Fibroblast of the aortic adventitia (primary cell): ENCODE measurements at places on chromosomes 2 and 18.

DNA sequence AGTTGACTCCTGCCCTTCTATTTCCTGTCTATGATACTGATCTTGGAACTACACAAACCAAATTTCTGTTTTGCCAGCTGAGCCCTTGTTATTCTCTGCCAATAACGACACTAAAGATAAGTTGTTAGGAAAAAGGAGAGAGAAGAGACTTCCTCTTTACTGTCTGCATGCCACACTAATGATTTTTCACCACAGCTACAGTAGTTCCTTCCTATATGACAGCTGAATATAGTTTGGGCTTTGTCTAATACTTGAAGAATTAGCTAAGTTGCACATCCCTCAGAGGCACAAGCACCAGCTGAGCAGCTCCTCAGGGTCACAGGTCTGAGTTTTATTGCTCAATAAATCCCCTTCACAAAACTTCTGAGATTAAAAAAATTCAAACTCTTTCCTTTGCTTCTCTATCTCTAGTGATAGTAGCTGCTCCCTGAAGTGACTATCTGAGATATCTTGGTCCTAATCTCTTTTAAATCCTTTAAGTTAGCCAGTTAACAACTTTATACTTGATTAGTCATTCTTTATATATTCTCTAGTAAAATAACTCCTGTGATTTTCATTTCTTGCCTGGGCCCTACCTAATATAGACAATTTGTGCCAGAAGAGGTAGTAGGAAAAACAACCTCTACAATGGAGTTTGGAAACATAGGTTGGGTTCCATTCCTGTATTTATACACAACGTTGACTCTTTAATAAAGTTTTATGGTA is 253.0 kb upstream of the CNTNAP5 start:
- DNase-seq = no peak

DNA sequence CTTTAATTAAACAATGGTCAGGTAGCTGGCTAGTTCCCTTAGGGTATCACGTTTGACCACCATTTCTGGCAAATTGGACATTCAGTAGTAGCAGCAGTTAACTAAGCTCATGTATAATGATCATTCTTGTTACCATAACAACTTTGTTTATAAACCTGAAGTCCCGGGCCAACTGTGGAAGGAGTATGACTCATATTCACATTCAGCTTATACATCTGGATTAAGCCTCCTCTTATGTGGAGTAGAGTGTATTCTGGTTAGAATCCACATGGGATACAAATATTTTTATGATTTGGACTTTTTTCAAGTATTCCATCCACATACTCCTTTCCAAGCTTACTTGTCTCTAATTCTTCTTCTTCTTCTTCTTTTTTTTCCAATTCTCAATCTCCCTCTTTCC is 70.3 kb upstream of the ZSWIM2 start:
- peak; percentile 64 for DNase-seq

GRCh38 chr2:73982140-73982617 is 2.5 kb upstream of the TET3 start:
- DNase-seq = peak; percentile 88

- DNase-seq = no peak
These were observed 549 bp upstream of the PSMD14 start for GRCh38 chr2:161307676-161308075.

GRCh38 chr2:215530191-215530968 is 94.5 kb upstream of the FN1 start:
- no peak for DNase-seq

GRCh38 chr2:201176081-201176481 is 6.9 kb upstream of the CASP10 start:
- no peak for DNase-seq

DNA sequence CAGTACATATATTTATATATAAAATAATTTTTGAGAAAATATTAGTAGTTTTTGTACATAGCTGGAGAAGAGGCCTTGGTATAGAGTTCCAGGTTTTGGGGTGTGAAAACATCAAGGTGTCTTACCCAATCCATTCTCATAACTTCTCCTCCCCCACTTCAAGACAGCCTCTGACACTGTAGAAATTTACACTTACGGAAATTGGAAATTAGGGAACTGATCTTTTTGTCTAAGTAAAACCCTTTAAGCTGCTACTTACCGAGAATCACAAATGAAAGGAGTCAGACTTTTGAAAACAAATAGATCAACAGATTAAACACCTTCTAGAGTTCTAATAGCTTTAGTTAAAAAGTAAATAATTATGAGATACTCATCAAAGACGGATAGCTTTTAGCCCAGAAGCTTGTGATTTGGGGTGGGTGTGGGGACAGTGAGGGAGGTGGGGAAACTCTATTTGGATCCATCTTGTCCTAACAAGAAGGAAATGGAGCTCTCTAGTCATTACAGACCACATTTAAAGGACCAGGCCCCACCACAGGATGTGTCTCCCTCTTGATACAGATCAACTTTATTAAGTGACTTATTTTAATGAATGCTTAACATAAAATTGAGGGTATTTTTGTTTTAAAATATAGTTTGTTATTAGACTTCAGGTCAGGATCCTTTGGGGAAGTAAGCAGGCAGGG is 11.1 kb upstream of the FBXO11 start:
- no peak for DNase-seq

GRCh38 chr2:154447727-154448418 is 250.6 kb upstream of the KCNJ3 start:
- no peak for DNase-seq

- DNase-seq = no peak
These were observed 133.4 kb upstream of the NABP1 start for GRCh38 chr2:191544461-191545062.

- DNase-seq = no peak
These were observed 17.5 kb upstream of the LONRF2 start for GRCh38 chr2:100339823-100340222.

- peak; percentile 56 for DNase-seq
These were observed 63.0 kb upstream of the MSH2 start for GRCh38 chr2:47339745-47340541.

DNA sequence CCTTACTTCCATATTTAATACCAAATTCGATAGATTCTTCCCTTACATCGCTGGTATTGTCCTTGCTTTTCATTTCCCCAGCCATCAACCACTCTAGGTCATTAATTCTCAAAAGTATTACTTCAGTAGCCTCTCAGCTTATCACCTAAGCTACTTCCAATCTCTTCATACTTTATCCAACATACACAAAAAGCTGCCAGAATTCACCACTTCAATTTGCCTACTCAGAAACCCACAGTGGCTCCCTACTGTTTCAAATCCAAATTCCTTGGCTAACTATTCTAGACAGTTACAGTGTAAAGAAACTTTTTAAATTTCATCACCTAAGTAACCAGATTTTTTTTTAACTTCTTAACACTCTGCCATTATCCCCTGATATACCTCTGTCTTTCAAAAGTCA is 4.7 kb downstream of the SLC25A12 start:
- no peak for DNase-seq

DNA sequence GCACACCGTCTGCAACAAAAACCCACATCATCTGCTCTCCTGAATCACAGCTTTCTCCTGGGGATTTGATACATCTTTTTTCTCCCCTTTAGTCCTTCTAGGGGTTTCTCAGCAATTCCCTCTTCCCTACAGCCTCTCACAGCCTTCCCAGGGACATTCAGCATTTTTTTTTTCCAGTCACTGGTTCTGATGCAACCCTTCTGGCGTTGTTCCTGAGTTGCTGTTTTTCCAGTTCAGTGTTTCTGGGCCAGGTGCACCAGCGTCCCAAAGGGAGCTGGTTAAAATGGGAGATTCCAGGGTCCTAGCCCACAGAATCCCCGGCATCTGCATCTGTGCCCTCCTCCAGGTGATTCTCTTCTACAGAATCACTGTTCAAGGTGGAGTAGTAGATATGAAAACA is 36.1 kb downstream of the ADCY3 start:
- peak; percentile 83 for DNase-seq

- DNase-seq = no peak
These were observed 28.9 kb downstream of the PRKRA start for GRCh38 chr2:178422097-178422496.

DNA sequence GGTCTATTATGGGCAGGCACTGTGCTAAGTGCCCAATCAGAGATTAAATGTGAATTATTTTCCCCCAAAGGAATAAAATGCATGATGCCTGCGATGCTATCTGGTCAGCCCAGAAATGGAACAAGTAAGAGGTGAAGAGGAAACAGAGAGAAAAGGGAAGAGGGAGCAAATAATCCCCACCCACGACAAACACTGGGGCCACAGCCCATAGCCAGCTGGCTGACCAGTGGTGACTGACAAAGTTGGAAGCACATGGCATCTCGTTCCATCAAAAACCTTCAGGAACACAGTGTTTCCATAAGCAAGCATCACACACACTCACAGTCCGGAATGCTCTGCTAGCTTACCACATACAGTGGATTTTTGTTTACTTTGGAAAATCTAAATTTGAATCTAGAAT is 21.1 kb upstream of the COX7A2L start:
- DNase-seq = no peak

GRCh38 chr2:28927469-28927868 is 33.0 kb downstream of the WDR43 start:
- DNase-seq = no peak

- no peak for DNase-seq
These were observed 35.0 kb upstream of the DOK6 start for GRCh38 chr18:69365658-69366057.

DNA sequence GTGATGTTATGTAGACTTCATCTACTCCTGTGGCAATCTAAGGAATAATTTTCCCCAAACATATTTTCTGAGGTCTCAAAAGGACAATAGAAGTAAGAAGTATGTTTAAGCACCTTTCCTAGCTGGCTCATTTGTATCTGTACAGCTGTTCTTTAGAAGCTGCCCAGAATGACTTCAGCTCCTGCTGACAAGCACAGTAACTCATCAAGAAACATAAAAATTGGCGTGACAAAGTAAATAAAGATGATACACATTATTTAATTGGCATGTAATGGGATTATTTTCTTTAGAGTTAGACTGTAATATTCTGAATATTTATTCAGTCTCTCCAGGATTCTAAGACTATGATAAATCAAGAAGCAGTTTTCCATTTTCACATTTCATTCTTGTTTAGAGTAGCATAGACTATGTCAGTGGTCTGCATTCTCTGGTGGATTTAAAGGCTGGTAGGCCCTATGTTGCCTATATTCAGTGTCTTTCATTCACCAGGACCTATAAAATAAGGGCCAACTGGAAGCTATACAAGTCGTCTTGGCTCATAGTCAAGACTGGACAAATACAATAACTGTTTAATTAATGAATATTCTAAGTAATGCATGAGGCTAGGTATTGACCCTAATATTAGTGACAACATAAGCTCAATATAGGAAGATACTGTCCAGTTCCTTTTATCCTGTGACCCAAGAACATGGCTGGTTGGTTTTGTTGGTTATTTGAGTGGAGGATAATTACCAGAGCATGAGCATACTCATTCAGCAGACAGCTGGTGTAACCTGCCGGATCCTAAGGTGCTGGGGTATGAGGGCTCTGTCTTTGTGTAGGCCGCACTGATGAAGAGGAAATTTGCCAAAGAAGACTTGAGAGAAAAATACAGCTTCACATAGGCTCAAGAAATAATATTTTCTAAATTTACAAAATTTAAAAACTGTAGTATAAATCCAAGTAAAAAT is 107.0 kb downstream of the PDE1A start:
- DNase-seq = peak; percentile 7

DNA sequence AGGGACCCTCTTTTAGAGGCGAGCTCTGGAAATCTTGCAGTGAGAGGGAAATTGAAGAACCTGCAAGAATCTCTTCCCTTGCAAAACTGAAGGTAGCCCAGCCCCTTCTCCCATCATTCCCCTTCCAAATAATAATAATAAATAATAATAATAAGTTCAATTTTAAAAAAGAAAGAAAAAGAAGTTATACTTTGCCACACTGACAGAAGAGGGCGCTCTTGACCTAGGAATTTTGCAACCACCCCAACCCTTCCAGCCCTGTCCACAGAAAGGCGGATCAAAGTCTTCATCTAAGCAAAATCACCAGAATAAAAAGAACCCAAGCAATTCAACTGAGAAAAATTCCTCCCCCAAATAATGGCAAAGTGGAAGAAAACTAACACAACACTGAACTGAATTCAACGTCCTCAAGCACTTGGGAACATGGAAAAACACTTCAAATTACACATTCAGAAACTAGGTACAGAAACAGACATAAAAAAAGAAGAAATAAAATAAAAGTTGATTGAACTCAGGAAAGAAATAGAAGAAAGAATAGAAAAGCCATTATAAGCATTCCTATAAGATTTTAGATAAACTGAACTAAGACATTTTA is 98.9 kb upstream of the GLS start:
- peak; percentile 88 for DNase-seq

GRCh38 chr2:127590386-127591190 is 55.1 kb downstream of the MYO7B start:
- no peak for DNase-seq

DNA sequence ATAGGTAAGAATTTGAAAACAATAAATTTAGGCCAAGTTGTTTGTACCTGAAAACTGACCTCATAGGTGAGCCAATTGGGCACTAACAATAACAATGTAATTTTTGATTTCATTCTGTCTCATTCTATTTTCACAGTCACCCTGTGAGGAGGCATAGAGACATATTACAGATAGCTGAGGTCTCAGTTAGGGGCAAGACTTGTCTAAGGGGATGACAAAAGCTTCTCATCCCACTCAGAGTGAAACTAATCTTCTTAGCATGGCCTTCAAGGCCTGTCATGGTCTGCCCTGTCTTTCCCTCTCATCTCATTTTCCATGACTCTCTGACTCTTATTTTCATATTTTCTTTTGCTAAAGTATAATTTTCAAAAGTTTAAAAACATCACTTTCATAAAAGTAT is 562.0 kb upstream of the TNP1 start:
- no peak for DNase-seq

- peak; percentile 35 for DNase-seq
These were observed 571.1 kb downstream of the TNS1 start for GRCh38 chr2:217431577-217432269.

DNA sequence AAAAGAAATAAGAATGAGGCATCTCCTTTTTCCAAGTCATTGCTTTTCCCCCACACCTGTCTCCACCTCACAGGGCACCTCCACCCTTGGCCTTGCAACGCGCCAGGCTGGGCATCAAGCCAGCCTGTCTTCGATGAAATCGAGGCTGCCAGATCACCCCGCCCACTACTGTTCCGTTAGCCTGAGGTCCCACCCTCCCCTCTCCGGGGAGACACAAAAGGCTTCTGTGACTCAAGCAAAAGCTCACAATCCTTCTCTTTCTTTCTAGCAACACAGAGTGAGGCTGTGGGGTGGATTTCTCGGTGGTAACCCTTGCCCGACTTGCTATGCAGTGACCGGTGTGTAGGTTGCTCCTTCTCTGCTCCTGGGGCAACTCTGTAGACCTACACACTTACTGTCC is 9.9 kb downstream of the TNP1 start:
- DNase-seq = peak; percentile 16

DNA sequence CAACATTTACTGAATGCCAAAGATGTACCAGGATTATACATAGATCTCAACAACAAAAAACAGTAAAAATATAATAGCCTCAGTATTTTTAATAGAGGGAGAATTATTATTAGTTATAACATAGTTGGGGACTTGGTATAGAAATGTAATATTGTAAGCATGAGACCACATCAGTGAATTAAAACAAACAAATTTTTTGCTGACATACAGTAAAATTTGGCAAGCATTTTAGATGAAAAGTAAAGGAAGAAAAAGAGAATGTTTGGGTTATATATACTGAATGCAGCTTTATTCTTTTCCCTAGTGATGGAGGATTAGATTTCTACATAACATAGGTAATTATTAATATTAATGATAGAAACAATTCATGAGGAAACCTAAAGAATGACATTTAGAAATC is 10.9 kb downstream of the CPS1 start:
- no peak for DNase-seq
